ENCODE measurements at places on chromosomes 2 and 18.

DNA sequence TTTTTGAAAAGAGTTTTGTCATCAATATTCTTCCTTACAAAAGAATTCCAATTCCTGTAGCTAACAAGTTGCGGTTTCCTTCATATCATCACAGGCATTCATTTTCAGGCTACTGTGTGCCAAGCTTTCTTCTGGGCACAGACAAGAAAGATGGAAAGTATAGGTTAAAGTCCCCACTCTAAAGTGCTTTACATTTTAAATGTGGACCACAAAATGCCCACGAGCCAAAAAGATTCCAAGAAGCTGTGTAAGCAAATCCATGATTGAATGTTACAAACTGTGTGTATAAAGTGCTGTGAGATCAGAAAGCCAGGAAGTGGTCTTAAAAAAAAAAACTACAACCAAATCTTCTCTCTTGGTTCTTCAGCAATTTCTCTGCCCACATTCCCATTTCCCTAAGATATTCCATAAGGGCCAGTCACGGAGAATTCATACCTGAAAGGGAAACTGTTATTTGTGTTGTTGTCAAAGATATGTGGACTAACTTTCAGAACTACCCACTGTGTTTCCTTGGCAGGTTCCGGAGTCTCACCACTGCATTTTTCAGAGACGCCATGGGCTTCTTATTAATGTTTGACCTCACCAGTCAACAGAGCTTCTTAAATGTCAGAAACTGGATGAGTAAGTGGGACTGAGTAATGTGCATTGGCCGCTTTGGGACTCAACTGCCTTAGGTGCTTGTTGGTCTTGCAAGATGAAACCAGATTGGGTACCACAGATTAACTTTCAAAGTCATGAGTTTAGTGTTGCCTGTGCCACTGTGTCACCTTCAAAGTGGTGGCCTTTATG, 55.7 kb downstream of the RAB27B start:
- no peak for DNase-seq

- DNase-seq, result no peak
Observed at GRCh38 chr2:134174711-134175110, 79.2 kb upstream of the MGAT5 start.

DNA sequence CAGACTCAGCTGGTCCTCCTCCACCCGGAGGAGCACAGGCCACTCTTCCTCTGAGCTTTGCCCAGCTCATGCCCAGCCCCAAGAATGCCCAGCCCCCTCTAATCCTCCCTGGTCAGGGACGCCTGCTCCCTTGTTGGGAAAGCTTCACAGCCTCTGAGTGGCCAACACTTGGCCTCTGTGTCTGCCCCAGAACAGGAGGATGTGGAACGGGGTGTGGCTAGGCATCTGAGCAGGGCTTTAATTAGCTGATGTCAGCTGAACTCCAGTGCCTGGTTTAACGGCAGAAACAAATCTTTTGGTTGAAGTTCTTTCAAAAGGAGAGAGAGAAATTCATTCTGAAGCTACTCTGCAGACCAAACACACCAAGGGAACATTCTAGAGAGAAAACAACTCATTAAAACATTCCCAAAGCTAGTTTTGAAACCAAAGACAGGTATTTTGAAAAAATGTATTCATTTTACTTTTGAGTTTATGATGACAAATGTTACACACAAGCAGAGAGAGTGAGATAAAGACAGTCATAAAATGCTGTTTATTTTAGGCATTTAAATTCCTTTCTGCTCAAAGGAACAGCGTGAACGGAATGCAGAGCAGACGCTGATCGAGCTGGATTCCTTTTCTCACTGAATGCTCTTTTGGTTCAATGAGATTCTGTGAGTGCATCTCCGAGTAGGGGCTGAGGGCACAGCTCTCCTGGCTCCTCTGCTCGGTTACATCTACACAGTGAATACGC, 63.8 kb downstream of the RTP5 start:
- no peak for DNase-seq

DNA sequence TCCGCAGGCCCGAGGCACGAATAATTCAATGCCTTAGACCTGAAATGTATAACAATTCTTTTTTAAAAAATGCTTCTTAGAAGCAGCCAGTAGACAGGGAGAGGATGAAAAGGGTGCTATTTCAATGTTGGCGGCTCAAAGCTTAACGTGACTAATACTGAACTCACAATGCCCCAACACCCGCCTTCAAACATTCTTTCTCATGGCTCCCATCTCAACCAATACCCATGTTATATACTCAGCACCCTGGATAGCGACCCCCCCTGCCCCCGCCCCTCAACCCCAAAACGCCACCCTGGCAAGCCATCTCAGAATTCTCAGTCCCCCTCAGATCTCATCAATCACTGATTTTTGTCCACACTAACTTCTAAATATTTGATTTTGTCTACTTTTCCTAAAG, 4.4 kb downstream of the FBXO41 start:
- no peak for DNase-seq

- DNase-seq, result no peak
Observed at GRCh38 chr2:23377771-23378170, 7.2 kb upstream of the KLHL29 start.
